ENCODE measurements at places on chromosomes 13 and 19. TPM values are rescaled to one million over a fixed set of nuclear protein-coding genes. Genes with fewer than 3 reads are reported as not detected.

Gene PSG1
- total RNA-seq = 0.20 TPM

Gene CFD
- total RNA-seq = 22.7 TPM

Gene TEAD2
- 17.3 TPM for total RNA-seq

Gene CGB2
- 0.09 TPM for total RNA-seq

Gene LPAR6
- 0.98 TPM for total RNA-seq

Gene PLEKHF1
- total RNA-seq = 8.5 TPM

Gene JAK3
- 0.27 TPM for total RNA-seq

Gene CGB8
- total RNA-seq = 3.0 TPM

Gene KLK11
- not detected for total RNA-seq

Gene C5AR2
- total RNA-seq = 11.9 TPM

Gene ZNF749
- total RNA-seq = 15.7 TPM

Data from A549 treated with AZD2906 at 1 μM for 4 hours (cell line).